ENCODE measurements at places on chromosomes 5 and 9. TPM values are rescaled to one million over a fixed set of nuclear protein-coding genes. Genes with fewer than 3 reads are reported as not detected.

DNA sequence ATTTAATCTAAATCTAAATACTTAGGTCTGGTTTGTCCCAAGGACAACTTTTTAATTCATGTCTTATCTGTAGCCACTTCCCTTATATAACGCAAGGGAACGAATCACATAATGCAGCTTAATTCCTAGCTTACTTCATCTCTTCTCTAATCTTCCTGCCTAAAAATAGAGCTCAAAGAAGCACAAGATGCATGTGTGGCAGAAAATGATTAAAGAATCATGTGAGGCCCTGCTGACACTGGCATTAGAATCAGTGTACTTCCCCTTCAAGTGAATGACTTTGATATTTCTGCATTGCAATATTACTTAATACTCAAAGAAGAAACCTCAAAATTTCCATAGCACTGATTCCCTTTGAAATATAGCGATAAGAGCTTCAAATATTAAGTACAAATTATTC lies 317.9 kb upstream of the FTMT start:
- H3K36me3 ChIP-seq, result no peaks in the 10 kb centered on the region
- H3K27ac ChIP-seq, result no peak overlapping the region
- H3K4me1 ChIP-seq, result no peaks in the 10 kb centered on the region
- H3K4me3 ChIP-seq, result no peak overlapping the region
- H3K27me3 ChIP-seq, result no peaks in the 10 kb centered on the region

- peaks cover 86% of the 10 kb centered on the region for H3K36me3 ChIP-seq
- DNase-seq, result no peak
- H3K4me1 ChIP-seq, result no peaks in the 10 kb centered on the region
- H3K4me3 ChIP-seq, result no peak overlapping the region
- no peaks in the 10 kb centered on the region for H3K27me3 ChIP-seq
- peak overlapping the region; percentile 8 for H3K27ac ChIP-seq
Observed at GRCh38 chr5:172941067-172941516, 18.1 kb upstream of the RPL26L1 start.

GRCh38 chr9:22065431-22066200 lies 56.5 kb upstream of the CDKN2B start:
- no peaks in the 10 kb centered on the region for H3K4me1 ChIP-seq
- no peak overlapping the region for H3K27ac ChIP-seq
- no peak for DNase-seq

DNA sequence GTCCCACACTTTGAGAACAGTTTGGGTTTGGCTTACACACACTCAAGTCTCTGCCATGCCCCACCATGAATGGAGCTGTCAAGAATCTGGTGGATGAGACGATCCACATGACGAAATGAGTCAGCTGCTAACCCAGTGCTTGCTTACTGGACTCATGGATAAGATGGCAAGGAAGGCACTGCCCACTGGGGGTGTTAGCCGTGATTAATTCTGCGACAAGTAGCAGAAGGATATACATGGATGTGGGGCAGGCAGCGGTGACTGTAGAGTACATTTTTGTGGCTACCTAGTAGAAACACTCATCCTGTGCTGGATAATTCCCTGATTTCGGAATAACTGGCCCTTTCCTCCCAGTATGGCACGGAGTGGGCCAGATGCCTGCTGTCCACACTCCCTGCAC lies 77.5 kb downstream of the SPATA31C2 start:
- H3K4me3 ChIP-seq, result no peak overlapping the region
- H3K27ac ChIP-seq, result no peak overlapping the region
- no peaks in the 10 kb centered on the region for H3K36me3 ChIP-seq
- no peak for DNase-seq
- H3K4me1 ChIP-seq, result no peaks in the 10 kb centered on the region
- H3K27me3 ChIP-seq, result no peaks in the 10 kb centered on the region

DNA sequence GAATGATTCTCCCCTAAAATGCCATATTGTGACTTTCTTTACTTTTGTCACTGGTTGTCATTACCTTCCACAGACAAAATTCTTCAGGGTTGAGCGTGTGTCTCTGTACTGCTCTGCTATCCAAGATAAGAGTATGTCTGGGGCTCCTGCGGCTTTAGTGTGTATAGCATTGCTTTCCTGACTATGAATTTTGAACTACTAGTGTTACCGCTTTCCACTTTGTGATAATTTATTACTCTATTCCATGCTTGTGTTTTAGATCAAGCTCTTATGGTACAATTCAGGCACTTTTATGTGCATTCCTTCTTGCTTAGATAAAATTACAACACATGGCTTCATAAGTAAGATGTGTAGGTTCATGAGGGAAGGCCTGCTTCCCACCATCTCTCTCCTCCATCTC lies 51.5 kb upstream of the MEF2C start:
- H3K4me3 ChIP-seq, result no peak overlapping the region
- DNase-seq, result no peak
- no peaks in the 10 kb centered on the region for H3K27me3 ChIP-seq
- no peaks in the 10 kb centered on the region for H3K4me1 ChIP-seq

- H3K4me1 ChIP-seq, result no peaks in the 10 kb centered on the region
- peak overlapping the region; percentile 80 for H3K27ac ChIP-seq
- peak; percentile 63 for DNase-seq
- no peaks in the 10 kb centered on the region for H3K27me3 ChIP-seq
Observed at GRCh38 chr5:65721050-65721719, 724 bp downstream of the SGTB start.

The SOHLH1 gene
- total RNA-seq, result not detected

DNA sequence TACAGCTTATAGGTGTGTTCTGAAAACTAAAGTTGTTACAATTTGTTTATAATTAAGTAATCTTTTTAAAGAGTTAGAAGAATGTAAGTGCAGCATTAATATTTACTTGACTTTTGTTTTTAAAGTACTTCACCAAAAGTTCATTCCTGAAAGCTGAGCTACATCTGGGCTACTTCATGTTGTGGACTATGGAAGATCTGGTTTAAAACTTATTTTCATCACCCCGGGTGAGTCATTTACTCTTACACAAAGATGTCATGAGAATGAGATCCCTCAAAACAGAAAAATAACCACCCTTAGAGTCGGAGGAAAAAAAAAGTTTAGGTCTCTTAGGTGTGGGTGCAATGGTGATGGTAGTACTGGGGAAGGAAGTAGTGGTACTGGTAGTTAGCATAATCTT lies 5.1 kb downstream of the POU5F2 start:
- no peak overlapping the region for H3K4me3 ChIP-seq
- no peak overlapping the region for H3K27ac ChIP-seq
- no peaks in the 10 kb centered on the region for H3K36me3 ChIP-seq

The KLHL9 gene
- 23.4 TPM for total RNA-seq

DNA sequence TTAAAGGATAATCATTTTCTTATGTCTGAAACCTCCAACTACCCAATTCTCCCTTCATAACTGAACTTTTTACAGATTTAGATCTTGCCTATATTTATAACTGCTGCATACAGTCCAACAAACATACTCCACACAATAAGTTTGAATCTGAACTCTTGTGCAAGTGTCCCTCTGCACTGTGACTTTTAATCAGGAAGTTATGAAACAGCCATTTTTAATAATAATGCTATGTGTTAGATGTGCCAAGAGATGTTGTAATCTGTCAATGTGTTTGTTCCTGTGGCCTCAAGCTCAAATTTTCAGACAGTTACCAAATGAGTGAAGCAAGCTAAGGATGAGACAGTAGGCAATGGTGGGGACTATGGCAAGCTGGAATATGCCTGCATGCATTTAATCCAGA lies 57.6 kb upstream of the MTAP start:
- H3K4me1 ChIP-seq, result no peaks in the 10 kb centered on the region
- H3K4me3 ChIP-seq, result no peak overlapping the region
- no peaks in the 10 kb centered on the region for H3K36me3 ChIP-seq

GRCh38 chr5:142548739-142549275 lies 137.1 kb downstream of the FGF1 start:
- H3K27ac ChIP-seq, result no peak overlapping the region
- H3K36me3 ChIP-seq, result no peaks in the 10 kb centered on the region
- DNase-seq, result peak; percentile 84
- no peak overlapping the region for H3K4me3 ChIP-seq

The MEIKIN gene
- 0.85 TPM for total RNA-seq

The PRLR gene
- 2.4 TPM for total RNA-seq

GRCh38 chr9:136182850-136183422 lies 22.0 kb downstream of the LHX3 start:
- H3K4me3 ChIP-seq, result no peak overlapping the region
- DNase-seq, result no peak
- H3K27me3 ChIP-seq, result peaks cover 83% of the 10 kb centered on the region
- no peaks in the 10 kb centered on the region for H3K36me3 ChIP-seq
- no peaks in the 10 kb centered on the region for H3K4me1 ChIP-seq

DNA sequence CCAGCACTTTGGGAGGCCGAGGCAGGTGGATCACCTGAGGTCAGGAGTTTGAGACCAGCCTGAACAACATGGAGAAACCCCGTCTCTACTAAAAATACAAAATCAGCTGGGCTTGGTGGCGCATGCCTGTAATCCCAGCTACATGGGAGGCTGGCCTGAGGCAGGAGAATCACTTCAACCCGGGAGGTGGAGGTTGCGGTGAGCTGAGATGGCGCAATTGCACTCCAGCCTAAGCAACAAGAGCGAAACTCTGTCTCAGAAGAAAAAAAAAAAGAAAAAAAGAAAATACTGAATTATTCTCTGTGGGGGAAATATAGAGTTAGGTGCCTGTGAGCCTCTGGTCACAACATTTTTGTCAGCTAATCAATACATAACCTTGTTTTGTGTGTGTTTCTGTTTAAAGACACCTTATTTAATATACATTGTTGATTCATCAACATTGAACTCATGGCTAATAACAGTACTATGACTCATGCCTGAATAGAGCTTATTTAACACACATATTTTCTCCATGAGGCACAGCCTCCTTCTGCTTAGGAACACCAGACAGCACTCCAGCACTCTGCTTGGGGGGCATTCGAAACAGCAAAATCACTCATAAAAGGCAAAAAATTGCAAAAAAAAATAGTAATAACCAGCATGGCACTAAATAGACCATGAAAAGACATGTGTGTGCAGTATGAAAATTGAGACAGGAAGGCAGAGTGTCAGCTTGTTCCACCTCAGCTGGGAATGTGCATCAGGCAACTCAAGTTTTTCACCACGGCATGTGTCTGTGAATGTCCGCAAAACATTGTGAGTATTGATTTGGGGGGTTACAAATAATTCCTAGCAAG lies at the start of gene IL31RA:
Gene IL31RA, plus strand, starts transcription at position 519 of the 836 bp plus-strand sequence. Its CDS starts 214 bp downstream, at position 733.
- no peaks in the 10 kb centered on the region for H3K36me3 ChIP-seq
- no peak for DNase-seq
- no peaks in the 10 kb centered on the region for H3K27me3 ChIP-seq
- no peak within 1 kb of the TSS for H3K4me3 ChIP-seq
- H3K27ac ChIP-seq, result no peak within 1 kb of the TSS

GRCh38 chr9:96299823-96300222 lies 2.2 kb downstream of the HSD17B3 start:
- no peaks in the 10 kb centered on the region for H3K27me3 ChIP-seq
- H3K4me1 ChIP-seq, result no peaks in the 10 kb centered on the region
- no peak for DNase-seq
- no peak overlapping the region for H3K27ac ChIP-seq
- H3K4me3 ChIP-seq, result no peak overlapping the region

DNA sequence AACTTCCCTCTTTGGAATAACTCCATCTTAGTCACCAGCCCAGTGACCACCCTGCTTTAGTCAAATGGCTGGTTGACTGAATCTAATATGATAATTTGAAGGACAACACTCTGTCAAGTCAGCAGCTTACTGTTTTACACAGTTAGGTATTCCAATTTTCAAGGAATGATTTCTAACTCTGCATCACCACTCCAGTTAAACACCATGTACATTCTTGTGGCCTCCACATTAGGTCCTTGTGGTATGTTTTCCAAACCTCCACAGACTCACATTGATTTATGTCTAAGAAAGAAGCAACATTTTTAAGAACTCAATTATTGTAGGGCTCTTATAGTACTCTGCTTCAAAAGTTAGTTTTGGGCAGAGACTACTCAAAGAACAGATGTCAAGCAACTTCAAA lies 110.7 kb downstream of the TLE1 start:
- H3K4me3 ChIP-seq, result no peak overlapping the region
- H3K4me1 ChIP-seq, result no peaks in the 10 kb centered on the region
- H3K27ac ChIP-seq, result no peak overlapping the region
- H3K27me3 ChIP-seq, result no peaks in the 10 kb centered on the region
- no peak for DNase-seq

The PCDHGB2 gene
- 2.6 TPM for total RNA-seq

The GHR gene
- 5.7 TPM for total RNA-seq
